ENCODE measurements at places on chromosomes 6 and 20.
A peak's percentile ranks its signal among the peaks of the same experiment; 100 is the strongest.

DNA sequence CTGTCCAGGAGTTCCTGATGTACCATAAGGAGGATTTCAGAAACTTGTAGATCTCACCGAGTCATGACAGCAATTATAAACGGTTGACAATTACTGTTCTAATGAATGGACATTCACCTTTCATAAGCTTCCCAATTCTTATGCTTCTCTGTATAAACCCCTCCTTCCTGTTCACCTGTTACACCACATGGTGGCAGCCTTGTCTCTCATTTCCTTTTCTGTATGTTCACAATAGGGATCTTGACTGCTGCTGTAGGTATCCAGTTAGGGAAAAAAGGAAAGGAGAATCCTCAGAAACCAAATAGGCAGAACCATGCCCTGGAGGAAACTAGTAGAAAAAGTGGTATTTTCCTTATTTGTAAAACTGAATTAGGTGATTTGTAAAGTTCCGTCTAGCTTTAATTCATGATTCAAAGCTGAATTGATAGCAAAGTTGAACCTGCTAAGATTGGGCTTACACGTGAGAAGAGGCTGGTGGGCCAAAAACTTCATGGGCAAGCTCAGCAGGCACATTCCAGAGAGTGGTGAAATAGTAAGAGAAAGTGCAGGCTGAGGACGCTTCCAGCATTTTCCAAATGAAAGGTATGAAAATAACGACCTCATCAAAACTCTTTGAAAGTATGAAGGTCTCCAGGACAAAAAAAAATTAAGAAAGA lies 29.0 kb upstream of the TBPL1 start:
- peak; percentile 50 for DNase-seq

DNA sequence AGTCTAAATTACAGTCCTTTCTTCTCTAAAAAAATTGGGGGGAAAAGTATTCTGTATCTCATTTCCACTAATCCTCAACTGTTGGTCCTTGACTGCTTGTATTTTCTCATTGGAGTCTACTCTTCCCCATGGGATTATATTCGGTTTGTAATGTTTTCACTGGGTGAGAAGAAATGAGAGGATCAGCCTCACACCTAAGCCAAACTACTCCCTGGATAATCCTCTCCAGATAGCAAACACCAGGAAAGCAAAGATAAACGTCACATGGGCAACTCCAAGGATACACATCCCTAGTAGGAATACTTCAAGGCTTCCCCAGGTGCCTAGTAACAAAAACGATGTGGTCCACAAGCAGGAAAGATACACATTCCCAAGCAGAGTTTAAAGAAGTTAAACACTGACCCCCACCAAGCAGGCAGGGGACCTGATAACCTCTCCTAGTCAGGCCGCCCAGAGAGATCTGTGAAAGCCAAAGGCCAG lies 53.9 kb upstream of the SOX4 start:
- no peak for DNase-seq

DNA sequence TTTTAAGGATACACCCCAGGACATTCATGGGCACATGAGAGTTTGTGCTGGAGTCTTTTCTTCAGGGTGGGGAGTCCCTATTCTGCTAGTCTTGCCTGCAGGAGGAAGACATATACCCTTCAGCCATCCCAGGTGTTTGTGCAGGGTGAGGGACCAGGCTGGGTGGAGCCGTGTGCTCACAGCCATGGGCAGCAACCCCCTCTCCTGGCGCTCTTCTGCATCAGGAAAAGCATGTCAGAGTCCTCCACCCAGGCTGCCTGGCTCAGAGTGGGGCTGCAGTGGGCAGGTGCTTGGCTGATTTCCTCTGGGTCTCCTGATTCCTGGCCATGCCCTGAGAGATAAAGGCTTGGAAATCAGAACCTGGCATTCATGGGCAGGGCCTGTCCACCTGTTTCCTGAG lies 22.7 kb upstream of the MLN start:
- no peak for DNase-seq

GRCh38 chr20:33373735-33374605 lies 27.3 kb downstream of the CDK5RAP1 start:
- DNase-seq, result no peak

- no peak for DNase-seq
These were observed 1212.1 kb upstream of the CITED2 start for GRCh38 chr6:140586426-140587061.

DNA sequence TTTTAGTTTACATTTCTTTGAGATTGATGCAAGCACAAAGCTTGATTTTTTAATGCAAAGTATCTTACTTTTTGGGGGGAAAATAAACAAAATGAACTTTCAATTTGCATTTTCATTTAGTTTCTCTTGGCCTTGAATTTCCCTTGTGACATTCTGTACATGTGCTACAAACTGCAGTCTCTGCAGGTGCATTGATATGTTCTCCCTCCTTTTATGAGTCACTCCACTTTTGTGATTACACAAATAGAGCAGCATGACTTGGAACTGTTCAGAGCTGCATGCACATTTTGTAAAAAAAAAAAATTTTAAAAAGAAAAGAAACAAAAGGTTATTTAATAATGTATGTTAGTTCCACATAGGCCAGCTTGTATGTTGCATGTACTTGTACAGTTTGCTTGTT lies 220.0 kb upstream of the KCNQ5 start:
- DNase-seq, result no peak

All from left renal pelvis (tissue), 4 donors.